RWPE2 (cell line): ENCODE measurements at places on chromosomes 5 and 9.

- no peak for DNase-seq
Measured at GRCh38 chr5:115168829-115169486, 750 bp downstream of the TRIM36 start.

DNA sequence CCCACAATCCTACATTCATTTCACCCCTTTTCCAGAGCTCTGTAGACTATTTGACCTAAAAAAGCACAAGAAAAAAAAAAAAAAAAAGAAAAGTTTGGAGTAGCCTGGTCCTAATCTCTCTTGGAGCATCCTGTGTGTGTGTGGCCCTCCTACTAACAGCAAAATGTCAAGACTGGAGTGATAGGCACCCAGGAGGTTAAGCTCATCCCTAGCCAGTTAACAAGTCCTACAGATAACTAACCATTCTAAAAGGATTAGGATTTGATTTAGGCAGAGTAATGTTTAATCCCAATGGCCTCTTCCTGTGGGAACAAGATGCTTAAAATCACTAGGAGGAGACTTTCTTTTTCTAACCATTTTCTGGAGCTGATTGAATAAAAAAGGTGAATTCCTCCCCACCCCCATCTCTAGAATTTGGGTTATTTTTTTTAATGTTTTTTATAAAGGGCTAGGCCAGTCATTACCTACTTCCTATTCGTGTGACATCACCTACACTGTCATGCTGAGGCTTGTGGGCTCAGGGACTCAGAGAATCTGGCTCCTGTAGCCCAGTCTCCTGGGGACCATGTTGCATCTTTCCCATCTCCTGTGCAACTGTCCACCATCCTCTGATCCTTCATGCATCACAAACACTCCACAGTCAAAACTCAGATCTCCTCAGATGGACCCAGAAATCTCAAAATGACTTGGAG lies 43.2 kb upstream of the NR3C1 start:
- no peak for DNase-seq

GRCh38 chr5:179901462-179901861 lies 6.2 kb downstream of the TBC1D9B start:
- no peak for DNase-seq

- no peak for DNase-seq
Measured at GRCh38 chr9:97425973-97426336, 14.1 kb downstream of the TDRD7 start.

GRCh38 chr5:141771031-141771430 lies 89.0 kb upstream of the ARAP3 start:
- DNase-seq = no peak

- DNase-seq = no peak
Measured at GRCh38 chr5:72107901-72108201, 576 bp downstream of the MAP1B start.

- no peak for DNase-seq
Measured at GRCh38 chr9:130640681-130641080, 23.7 kb upstream of the PRDM12 start.

GRCh38 chr5:109299557-109299956 lies 110.2 kb downstream of the PJA2 start:
- DNase-seq = no peak

- DNase-seq = no peak
Measured at GRCh38 chr5:133072021-133072420, 20.2 kb downstream of the HSPA4 start.

GRCh38 chr9:135443797-135444425 lies 35.7 kb upstream of the PPP1R26 start:
- no peak for DNase-seq

- no peak for DNase-seq
Measured at GRCh38 chr5:125034331-125034730, 287.9 kb upstream of the ZNF608 start.

DNA sequence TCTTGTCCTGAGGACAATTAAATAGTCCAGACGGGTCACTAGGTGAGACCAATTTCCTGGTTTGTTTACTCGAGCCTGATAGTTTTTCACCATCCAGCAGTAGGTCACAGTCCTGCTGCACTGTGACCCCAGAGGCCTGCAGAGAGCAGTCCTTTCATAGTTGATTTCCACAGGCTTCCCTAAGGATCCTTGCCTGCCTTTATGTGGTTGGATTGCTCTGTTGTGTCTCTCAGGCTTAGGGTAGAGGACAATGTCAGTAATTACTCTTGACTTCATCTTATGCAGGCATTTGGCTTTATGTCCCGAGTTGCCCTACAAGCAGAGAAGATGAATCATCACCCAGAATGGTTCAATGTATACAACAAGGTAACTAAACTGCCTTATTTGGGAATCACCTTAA lies 9.0 kb upstream of the CATSPER3 start:
- DNase-seq = no peak

- no peak for DNase-seq
Measured at GRCh38 chr5:141945511-141946051, 12.4 kb downstream of the PCDH12 start.

DNA sequence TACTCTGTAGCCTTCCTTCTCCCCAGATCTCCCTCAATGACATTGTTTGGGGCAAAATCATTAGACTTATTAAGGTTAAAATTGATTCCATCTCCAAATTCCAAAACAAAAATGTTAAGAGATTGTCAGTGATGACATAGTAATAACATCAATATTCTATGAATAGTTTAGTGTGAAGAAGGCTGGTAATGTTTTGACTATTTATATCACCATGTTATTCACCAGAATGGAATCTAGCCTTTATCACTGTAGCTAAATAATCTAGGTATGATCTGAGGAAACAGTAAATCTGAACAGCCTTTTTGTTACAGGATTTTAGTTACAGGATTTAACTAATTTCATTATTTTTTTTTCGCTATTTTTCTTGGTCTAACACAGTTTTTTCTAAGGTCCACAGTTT lies 929 bp upstream of the PLPP6 start:
- DNase-seq = no peak

GRCh38 chr5:79493596-79494345 lies 20.2 kb downstream of the HOMER1 start:
- no peak for DNase-seq

DNA sequence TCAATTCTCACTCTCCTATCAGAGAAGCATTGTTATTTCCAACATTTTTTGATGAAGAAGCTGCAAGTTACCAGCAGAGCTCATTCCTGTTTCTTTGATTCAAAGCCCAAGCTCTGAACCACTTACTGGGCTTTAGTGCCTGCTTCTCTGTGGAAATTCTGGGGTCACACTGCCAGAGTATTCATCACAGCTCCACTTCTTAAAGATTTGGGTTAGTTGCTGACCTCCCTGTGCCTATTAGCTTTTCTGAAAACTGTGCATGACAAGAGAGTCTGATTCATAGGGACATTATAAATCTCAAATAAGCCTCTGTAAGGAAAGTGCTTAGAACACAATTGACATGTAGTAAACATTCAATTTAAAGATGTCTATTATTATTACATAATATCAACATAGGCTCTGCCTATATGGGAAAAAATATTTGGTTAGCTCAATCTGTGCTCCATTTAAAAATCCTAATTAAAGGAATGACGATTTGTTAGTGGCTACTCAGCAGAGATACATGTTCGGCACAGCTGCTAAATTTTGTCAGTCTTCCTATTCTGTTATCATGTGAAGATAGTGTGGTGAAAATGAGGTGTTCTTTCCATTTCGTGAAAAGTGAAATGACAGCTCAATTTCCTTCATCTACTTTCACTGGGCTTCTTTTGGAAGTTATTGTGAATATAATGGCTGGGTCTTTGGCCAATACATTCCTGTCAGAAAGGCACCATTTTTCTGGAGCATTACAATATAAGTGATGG lies 293.0 kb downstream of the KCTD16 start:
- no peak for DNase-seq

DNA sequence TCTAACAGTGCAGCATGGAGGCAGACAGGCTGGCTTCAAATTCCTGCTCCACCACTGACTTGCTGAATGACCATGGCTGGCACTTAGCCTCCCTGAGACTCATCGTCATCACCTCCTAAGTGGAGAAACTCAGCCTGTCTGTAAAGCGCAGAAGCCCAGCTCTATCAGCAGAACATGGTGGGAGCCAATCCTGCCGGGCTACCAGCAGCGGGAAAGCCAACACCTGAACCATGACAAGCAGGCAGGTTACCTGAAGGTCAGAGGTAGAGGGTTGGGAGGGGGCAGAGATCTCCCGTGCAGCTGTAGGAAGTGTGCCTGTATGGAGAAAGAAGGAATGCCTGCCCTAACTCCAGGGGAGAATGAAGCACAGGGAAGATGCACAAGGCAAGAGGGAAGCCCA lies 72.6 kb upstream of the LRRTM2 start:
- DNase-seq = peak; percentile 34

DNA sequence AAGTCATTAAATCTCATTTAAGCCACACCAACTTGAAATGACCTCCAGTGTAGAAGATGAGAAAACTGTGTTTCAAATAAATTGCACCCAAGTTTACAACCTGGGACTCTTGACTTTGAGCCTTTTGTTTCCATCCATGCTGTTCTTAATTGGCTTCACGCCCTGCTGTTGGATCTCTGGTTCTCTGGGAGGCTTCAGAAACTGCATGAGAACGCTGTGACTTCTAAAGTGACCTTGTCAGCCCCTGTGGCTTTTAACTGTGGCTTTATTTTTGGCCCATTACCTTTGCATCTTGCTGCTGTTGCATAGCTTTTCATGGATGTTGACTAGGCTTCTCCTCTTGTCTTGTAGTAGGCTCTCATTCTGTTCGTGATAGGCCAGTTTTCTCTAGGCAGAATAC lies 29.3 kb downstream of the TNFAIP8 start:
- DNase-seq = no peak

- DNase-seq = no peak
Measured at GRCh38 chr5:11323761-11324160, 562.7 kb upstream of the DAP start.

DNA sequence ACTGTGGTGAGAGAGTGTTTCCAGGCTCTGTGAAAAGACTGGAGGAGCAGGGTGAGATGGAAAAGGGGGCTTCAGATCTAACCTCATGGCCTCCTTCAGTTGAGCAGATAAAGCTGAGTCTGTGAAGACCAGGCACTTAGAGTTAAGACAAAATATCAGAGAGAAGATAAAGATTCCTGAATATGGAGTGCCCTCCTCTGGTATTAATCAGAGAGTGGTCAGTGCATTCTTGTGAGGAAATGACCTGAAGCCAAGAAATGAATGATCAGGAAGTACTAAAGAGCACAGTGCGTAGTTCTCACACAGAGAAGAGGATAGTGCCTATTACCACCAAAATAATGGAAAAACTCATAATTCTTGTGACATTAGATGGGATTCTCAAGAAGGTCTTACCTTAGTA lies 1417.0 kb upstream of the ACO1 start:
- no peak for DNase-seq

DNA sequence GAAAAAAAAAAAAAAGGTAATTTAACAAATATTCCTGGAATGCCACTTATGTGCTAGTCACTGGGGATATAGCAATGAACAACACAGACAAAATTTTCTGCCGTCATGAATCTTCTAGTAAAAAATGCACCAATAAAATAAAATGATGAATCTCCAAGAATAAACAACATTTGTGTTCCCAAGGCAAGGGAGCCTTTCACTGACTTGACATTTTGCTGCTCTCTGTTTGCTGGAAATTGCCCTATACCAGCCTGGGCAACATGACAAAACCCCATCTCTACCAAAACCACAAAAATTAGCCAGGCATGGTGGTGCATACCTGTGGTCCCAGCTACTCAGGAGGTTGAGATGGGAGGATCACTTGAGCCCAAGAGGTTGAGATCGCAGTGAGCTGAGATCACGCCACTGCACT lies 64.5 kb upstream of the ERBIN start:
- peak; percentile 87 for DNase-seq

- DNase-seq = no peak
Measured at GRCh38 chr5:164721656-164722055, 1216.2 kb downstream of the MAT2B start.
